ENCODE measurements at places on chromosomes 1 and 21.

- DNase-seq = no peak
These were observed 1.3 kb downstream of the ARL8A start for GRCh38 chr1:202143011-202143767.

GRCh38 chr1:11061652-11062365 is 2.0 kb upstream of the SRM start:
- DNase-seq = no peak

DNA sequence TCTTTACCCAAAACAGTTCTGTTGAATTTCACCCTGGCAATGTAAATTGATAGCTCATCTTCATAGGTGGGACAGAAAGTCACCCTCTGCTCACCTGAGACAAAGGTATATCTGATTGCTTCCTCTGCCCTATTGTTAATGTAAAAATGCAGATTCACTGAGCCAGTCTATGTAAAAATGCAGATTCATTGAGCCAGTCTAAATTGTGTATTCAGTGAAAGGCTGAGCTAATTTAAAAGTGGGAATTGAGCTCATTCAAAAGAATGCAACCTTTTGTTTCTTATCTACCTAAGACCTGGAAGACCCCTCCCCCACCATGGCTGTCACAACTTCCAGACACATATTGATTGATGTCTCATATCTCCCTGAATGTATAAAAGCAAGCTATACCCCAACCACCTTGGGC is 4.8 kb upstream of the MYSM1 start:
- DNase-seq = no peak

DNA sequence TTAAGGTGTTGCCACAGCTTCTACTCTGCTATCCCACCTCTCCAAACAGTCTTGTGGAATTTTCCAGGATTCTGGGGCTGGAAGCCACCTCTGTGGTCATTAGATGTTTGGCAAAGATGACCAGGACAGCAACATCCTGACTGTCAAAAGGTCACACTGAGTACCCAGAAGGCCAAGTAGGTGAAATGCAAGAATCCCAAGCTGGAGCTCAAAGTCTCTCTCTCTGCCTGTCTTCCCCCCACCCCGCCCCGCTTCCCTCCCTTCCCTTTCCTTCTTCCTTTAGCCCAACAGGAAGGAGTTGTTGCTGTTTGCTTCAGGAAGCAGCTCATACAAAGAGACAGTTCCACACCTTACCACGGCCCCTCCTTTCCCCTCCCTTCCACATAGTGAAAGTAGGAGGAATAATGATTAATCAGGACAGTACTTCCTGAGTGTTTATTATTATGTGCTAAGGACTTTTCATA is 75.6 kb upstream of the SLC2A1 start:
- DNase-seq = no peak

- no peak for DNase-seq
These were observed 306.3 kb upstream of the ESRRG start for GRCh38 chr1:217029281-217030157.

- DNase-seq = no peak
These were observed 726.9 kb upstream of the TMPRSS15 start for GRCh38 chr21:19130379-19131028.

GRCh38 chr1:24384251-24385090 is 29.1 kb downstream of the STPG1 start:
- no peak for DNase-seq

GRCh38 chr1:41724926-41725325 is 193.8 kb downstream of the HIVEP3 start:
- DNase-seq = no peak

DNA sequence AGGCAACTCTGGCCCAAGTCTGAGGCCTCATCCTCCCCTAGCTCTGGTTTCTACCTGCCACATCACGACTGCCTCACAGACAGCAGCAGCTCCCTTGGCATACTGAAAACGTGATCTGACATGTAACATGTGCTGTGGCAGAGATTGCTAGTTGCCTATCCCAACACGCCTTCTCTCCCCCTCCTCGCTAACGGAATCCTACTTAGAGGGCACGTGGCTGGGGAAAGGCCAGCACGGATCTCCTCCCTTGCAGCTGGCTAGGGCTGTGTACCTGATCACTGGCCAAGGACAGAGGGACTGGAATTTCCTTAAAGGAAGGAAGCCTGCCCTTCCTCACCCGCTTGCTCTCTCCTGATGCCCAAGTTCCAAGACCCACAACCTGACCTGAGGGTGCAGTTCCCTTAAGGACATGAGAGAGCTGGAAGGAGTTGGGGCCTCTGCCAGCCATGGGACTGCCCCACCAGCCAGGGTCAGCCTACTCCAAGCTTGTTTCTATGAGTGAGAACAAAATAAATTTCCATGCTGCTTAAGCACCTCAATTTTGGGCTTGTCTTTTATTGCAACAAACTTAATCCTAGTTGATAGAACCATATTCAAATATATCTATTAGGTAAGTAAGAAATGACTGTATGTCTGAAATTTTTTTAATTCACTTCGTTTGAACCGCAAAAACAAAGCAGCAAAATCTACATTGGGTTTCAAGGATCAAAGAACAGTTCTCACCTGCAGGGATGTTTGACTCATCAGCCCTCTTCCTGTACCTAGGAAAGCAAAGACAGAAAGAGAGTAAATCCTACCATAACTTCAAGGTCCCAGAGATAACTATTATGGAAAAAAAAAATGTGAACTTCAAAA is 7.2 kb downstream of the SETD4 start:
- no peak for DNase-seq

- no peak for DNase-seq
These were observed 58.6 kb downstream of the FMO4 start for GRCh38 chr1:171372418-171373084.

DNA sequence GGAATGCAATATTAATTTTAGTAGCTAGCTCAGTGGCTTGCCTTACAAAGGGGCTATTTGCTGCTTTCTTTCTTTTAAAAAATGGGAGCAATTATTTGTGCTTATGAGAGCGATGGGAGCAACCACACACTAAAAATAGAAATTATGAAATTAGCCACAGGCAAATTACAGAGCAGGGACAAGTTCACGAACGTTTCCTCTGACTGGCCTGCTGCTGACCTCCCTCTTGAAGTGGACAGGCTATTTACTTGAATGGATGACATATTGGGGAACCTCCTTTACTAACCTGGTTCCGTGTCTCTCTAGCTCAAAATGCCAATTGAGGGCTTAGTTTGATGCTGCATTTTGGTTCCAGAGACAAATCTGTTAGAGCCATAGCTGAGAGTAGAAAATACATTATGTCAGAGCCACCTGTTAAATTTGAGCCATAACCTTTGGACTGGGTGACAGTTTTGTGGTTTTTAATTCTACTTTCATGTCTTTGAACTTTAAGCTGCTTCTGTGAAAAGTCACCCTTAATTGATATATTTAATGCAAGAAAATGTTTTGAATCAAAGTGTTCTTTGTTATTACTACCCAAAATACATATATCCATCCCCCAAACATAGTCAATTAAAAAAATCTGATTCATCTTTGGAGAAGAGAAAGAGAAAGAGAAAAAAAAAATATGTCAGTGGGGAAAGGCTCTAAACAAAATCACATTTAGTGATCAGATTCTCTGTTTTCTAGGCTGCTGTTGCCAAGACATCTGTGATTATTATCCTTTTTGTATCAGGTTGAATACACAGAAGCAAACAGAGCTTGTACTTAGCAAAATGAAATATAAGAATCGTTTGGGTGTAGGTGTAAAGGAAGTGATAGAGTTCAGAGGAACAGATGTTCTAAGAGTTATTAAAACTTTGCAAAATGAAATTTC is 351.9 kb downstream of the ADGRL2 start:
- no peak for DNase-seq

GRCh38 chr1:19347533-19348172 is 35.5 kb downstream of the SLC66A1 start:
- no peak for DNase-seq

DNA sequence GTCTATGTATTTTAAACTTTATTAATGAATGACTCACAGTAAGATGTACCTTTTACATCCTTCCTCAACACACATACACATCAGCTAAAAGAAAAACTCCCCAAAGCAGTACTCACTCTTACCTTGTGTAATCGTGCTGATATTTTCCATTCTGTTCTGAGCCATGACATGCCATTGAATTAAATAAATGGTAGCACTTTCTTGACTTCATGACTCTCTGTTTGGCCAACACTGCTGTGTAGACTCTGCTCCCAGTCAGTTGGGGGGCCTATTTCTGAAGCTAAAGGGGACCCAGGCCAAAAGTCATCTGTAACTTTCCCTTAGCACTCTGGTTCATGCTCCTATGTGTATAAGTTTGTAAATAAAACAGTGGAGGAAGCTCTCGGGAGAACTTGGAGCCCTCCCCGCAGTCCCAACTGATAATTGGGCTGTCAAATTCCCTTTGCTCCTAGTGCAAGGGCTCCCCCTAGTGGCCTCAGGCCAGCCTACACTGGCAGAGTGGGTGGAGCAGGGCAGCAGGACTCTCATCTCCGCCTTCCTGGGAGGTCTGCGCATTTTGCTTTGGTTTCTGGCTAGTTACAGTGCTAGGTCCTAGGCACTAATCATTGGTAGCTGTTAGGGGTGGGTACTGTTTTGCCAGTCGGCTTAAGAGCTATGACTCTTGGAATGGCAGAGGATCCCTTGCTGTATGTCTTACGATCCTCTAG is 1.7 kb upstream of the FYB2 start:
- DNase-seq = no peak

GRCh38 chr21:14753466-14754258 is 207.5 kb upstream of the SAMSN1 start:
- DNase-seq = no peak

DNA sequence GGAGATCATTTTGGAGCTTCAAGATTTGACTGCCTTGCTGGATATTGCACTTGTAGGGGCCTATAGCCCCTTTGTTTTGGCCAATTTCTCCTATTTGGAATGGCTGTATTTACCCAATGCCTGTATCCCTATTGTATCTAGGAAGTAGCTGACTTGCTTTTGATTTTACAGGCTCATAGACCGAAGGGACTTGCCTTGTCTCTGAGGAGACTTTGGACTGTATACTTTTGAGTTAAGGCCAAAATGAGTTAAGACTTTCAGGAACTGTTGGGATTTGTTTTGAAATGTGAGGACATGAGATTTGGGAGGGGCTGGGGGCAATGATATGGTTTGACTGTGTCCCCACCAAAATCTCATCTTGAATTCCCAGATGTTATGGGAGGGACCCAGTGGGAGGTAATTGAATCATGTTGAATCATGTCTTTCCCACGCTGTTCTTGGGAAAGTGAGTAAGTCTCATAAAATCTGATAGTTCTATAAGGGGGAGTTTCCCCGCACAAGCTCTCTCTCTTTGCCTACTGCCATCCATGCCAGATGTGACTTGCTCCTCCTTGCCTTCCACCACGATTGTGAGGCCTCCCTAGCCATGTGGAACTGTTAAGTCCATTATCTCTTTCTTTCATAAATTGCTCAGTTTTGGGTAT is 276.1 kb downstream of the LMX1A start:
- DNase-seq = no peak

- no peak for DNase-seq
These were observed 27.1 kb downstream of the IPP start for GRCh38 chr1:45723248-45723930.

Data from esophagus squamous epithelium (tissue), 5 donors.